ENCODE measurements at places on chromosomes 4 and X. TPM values are rescaled to one million over a fixed set of nuclear protein-coding genes. Genes with fewer than 3 reads are reported as not detected.

GPC4 gene
- not detected for total RNA-seq

NLGN3 gene
- 1.4 TPM for total RNA-seq

IQCM gene
- total RNA-seq, result not detected

SERTM2 gene
- total RNA-seq, result not detected

PNMA5 gene
- 0.17 TPM for total RNA-seq

CENPVL3 gene
- not detected for total RNA-seq

- no peaks in the 10 kb centered on the region for H3K36me3 ChIP-seq
- no peaks in the 10 kb centered on the region for H3K27me3 ChIP-seq
- H3K27ac ChIP-seq, result no peak overlapping the region
- no peak overlapping the region for H3K4me3 ChIP-seq
- H3K4me1 ChIP-seq, result no peaks in the 10 kb centered on the region
- no peak for DNase-seq
These were observed 34.4 kb upstream of the GYG2 start for GRCh38 chrX:2794336-2794735.

- no peaks in the 10 kb centered on the region for H3K27me3 ChIP-seq
- H3K36me3 ChIP-seq, result no peaks in the 10 kb centered on the region
- no peak overlapping the region for H3K4me3 ChIP-seq
- peaks cover 15% of the 10 kb centered on the region for H3K4me1 ChIP-seq
- peak overlapping the region; percentile 34 for H3K27ac ChIP-seq
These were observed 4.6 kb downstream of the PNMA5 start for GRCh38 chrX:152989292-152989658.

DNA sequence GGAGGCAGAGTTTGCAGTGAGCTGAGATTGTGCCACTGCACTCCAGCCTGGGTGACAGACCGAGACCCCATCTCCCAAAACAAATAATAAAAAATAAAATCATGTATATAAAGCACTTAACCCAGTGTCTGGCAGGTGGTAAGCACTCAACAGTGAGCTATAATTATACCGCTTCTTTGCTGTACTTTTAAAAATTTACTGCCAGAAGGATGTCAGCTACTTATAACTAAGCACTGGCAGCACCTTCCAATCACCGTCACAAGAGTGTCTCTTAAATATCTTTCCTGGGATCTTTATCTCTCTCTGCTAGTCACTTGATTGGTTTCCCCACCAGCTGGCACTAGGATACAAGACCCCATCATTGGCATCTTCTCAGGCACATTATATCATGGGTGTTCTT, 53.9 kb upstream of the DAPP1 start:
- no peaks in the 10 kb centered on the region for H3K27me3 ChIP-seq
- H3K4me1 ChIP-seq, result no peaks in the 10 kb centered on the region
- no peak for DNase-seq
- H3K36me3 ChIP-seq, result no peaks in the 10 kb centered on the region
- H3K27ac ChIP-seq, result no peak overlapping the region
- H3K4me3 ChIP-seq, result no peak overlapping the region

GRCh38 chrX:29724316-29724715, 491.0 kb upstream of the MAGEB2 start:
- DNase-seq, result no peak
- no peaks in the 10 kb centered on the region for H3K36me3 ChIP-seq
- no peak overlapping the region for H3K27ac ChIP-seq
- no peak overlapping the region for H3K4me3 ChIP-seq

DNA sequence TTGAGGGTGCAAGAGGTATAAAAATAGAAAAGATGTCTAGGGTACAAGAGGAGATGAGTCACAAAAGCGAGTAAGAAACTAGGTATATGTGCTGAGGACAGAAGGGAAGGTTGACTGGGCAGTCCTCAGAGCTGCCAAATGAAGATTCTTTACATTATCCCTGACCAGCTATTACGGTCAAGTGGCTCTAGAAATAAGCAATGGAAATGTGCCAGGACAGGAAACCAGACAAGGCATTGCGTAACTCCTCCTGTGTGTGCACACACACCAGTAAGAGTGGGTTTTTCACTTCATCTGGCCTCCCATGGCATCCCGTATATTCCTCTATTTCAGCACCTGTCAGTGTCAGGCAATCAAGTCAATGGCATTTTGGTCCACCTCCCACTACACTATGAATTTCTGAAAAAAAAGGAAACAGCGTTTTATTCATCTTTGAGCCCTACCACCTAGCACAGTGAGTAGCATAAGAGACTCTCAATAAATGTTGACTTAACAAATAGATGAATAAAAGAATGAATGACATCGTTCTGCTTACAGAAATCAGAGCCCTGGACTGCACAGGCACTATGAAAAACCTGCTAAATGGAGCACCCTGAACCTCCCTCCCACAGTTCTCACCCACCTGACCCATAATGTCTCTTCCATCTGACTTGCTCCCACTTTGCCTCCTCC, 62.6 kb upstream of the KLF3 start:
- no peak for DNase-seq
- no peak overlapping the region for H3K27ac ChIP-seq
- H3K27me3 ChIP-seq, result no peaks in the 10 kb centered on the region
- H3K4me1 ChIP-seq, result peaks cover 23% of the 10 kb centered on the region

- H3K36me3 ChIP-seq, result peaks cover 17% of the 10 kb centered on the region
- no peak for DNase-seq
- peaks cover 39% of the 10 kb centered on the region for H3K4me1 ChIP-seq
- H3K27ac ChIP-seq, result no peak overlapping the region
These were observed 345.4 kb upstream of the GATB start for GRCh38 chr4:152106113-152106763.

DNA sequence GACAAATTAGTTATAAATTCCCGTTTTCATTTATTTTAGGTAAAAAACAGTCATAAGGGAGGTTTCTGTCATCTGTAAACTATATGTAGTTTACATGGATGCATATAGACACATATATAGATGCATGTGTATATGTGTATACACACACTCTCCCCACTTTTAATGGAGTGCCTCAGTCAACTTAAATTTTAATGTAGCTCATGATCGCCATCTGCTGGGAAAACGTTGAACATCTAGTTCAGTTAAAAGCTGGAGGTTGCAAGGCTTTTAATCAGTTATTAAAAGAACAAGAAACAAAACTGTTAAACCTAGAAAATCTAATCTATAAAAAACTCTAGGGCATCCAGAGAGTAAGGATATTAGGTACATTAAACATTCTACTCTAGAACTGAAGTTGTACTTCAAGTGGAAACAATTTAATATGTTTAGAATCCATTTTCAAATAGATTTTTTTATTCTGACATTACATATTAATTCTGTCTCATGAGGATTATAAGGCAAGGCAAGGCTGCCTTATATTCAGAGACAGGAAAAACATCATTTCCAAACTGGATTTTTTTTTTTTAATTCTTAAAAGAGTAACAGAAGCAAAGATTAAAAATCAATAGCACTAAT, 122.6 kb downstream of the SHISA3 start:
- H3K27me3 ChIP-seq, result no peaks in the 10 kb centered on the region
- H3K4me3 ChIP-seq, result no peak overlapping the region
- DNase-seq, result no peak
- H3K27ac ChIP-seq, result no peak overlapping the region
- H3K36me3 ChIP-seq, result peaks cover 12% of the 10 kb centered on the region
- H3K4me1 ChIP-seq, result peaks cover 4% of the 10 kb centered on the region

- no peak overlapping the region for H3K27ac ChIP-seq
- no peak for DNase-seq
- H3K36me3 ChIP-seq, result no peaks in the 10 kb centered on the region
- no peaks in the 10 kb centered on the region for H3K27me3 ChIP-seq
These were observed 15.1 kb upstream of the GABRA2 start for GRCh38 chr4:46404981-46405380.

DNA sequence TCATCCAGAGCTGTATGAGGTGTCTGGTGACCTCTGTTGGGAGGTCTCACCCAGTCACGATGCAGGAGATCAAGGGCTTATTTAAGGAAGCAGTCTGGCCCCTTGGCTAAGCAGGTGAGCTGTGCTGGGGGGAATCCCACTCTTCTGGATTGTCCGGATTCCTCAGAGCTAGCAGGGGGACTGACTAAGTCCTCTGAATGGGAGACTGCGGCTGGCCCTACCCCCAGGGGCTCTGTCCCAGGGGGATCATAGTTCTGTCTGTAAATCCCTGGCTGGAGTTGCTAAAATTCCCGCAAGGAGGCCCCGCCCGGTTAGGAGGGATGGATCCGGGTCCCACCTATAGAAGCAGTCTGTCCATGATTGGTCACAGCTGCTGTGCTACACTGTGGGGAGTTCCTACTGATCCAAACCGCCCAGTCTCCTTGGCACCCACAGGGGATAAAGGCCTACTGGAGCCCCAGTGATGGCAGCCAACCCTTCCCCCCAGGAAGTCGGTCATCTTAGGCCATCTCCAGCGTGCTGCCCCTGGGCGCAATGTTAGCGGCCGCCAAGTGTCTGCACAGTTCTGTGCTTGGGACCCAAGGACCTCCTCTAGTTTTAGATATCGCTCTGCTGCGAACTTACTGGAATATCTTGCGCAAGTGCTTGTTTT, 118.2 kb upstream of the KLF8 start:
- no peaks in the 10 kb centered on the region for H3K4me1 ChIP-seq
- no peaks in the 10 kb centered on the region for H3K36me3 ChIP-seq
- no peak for DNase-seq

DNA sequence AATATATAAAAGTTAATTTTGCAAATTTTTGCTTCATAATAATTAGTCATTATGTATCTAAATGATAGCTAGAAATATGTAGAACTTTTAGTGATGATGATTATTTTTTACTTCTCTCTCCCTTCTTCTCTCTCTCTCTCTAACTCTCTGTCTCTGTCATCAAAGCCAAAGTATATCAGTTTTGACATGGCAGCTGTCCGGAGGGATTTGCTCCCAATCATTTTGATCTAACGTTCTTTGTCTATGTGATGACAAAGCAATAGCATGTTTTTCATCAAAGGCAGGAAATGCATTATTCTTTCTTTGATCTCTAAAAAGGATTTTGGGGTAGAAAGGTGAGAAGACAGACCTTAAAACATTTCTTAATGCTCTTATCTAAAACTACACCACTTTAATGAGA, 402.1 kb downstream of the PDGFC start:
- no peak overlapping the region for H3K27ac ChIP-seq
- no peaks in the 10 kb centered on the region for H3K4me1 ChIP-seq
- DNase-seq, result no peak
- no peak overlapping the region for H3K4me3 ChIP-seq
- no peaks in the 10 kb centered on the region for H3K27me3 ChIP-seq
- no peaks in the 10 kb centered on the region for H3K36me3 ChIP-seq

GRCh38 chrX:38879631-38880220, 78.5 kb downstream of the MID1IP1 start:
- H3K27ac ChIP-seq, result peak overlapping the region; percentile 51
- H3K4me3 ChIP-seq, result peak overlapping the region; percentile 44
- no peaks in the 10 kb centered on the region for H3K36me3 ChIP-seq
- H3K4me1 ChIP-seq, result peaks cover 8% of the 10 kb centered on the region

- H3K27ac ChIP-seq, result no peak overlapping the region
- H3K4me1 ChIP-seq, result peaks cover 11% of the 10 kb centered on the region
- H3K36me3 ChIP-seq, result no peaks in the 10 kb centered on the region
- no peak for DNase-seq
- H3K27me3 ChIP-seq, result peaks cover 4% of the 10 kb centered on the region
These were observed 86.3 kb upstream of the BMP2K start for GRCh38 chr4:78689700-78690323.

GRCh38 chr4:137998666-137999429, 243.3 kb downstream of the SLC7A11 start:
- no peak for DNase-seq
- H3K4me3 ChIP-seq, result no peak overlapping the region
- H3K27me3 ChIP-seq, result no peaks in the 10 kb centered on the region
- H3K36me3 ChIP-seq, result no peaks in the 10 kb centered on the region

DNA sequence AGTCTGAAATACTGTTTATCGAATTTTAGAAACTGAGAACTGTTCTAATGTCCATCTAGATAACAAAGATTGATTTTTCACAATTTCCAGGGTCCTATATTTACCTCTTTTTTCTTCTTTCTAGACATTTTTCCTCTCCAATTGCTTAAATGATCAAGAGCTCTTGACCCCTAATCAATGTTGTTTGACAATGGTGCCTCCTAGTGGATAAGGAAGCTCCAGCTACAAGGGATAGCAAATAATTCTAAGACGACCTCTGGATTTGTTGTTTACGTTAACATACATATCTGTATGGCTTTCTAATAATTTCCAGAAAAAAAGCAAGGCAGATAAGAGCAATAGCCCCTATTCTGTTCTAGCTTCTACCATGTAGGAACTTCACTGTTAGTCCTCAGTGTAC, 35.8 kb downstream of the GPR82 start:
- DNase-seq, result no peak
- no peaks in the 10 kb centered on the region for H3K27me3 ChIP-seq
- H3K27ac ChIP-seq, result no peak overlapping the region
- peaks cover 5% of the 10 kb centered on the region for H3K36me3 ChIP-seq
- H3K4me3 ChIP-seq, result no peak overlapping the region
- peaks cover 6% of the 10 kb centered on the region for H3K4me1 ChIP-seq

GRCh38 chr4:73735231-73735630, 5.1 kb upstream of the CXCL8 start:
- H3K27ac ChIP-seq, result no peak overlapping the region
- no peaks in the 10 kb centered on the region for H3K36me3 ChIP-seq
- peaks cover 4% of the 10 kb centered on the region for H3K27me3 ChIP-seq
- H3K4me3 ChIP-seq, result no peak overlapping the region
- no peaks in the 10 kb centered on the region for H3K4me1 ChIP-seq

- no peak overlapping the region for H3K27ac ChIP-seq
- no peak for DNase-seq
- no peak overlapping the region for H3K4me3 ChIP-seq
- peaks cover 6% of the 10 kb centered on the region for H3K27me3 ChIP-seq
- no peaks in the 10 kb centered on the region for H3K4me1 ChIP-seq
These were observed 22.2 kb upstream of the INTS6L start for GRCh38 chrX:135498236-135498635.

- H3K27me3 ChIP-seq, result peaks cover 37% of the 10 kb centered on the region
- peak overlapping the region; percentile 49 for H3K4me3 ChIP-seq
- no peak overlapping the region for H3K27ac ChIP-seq
These were observed 91.5 kb downstream of the GEMIN8 start for GRCh38 chrX:13938051-13938828.

DNA sequence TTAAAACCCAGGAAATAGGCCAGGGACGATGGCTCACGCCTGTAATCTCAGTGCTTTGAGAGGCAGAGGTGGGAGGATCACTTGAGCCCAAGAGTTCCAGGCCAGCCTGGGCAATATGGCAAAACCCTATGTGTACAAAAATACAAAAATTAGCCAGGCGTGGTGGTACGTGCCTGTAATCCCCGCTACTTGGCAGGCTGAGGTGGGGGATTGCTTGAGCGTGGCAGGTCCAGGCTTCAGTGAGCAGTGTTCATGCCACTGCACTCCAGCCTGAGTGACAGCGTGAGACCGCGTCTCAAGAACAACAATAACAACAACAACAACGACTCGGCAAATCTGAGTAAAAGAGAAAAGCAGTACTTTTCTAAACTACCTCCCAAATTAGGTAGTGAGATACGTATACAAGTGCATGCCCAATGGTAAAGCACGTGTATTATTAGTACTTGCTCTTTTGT, 13.0 kb upstream of the NDUFC1 start:
- peaks cover 35% of the 10 kb centered on the region for H3K36me3 ChIP-seq
- H3K27me3 ChIP-seq, result no peaks in the 10 kb centered on the region
- peak overlapping the region; percentile 1 for H3K27ac ChIP-seq
- no peak for DNase-seq
- H3K4me3 ChIP-seq, result no peak overlapping the region

GRCh38 chr4:148881860-148882643, 439.8 kb upstream of the NR3C2 start:
- no peaks in the 10 kb centered on the region for H3K4me1 ChIP-seq
- H3K27me3 ChIP-seq, result peaks cover 2% of the 10 kb centered on the region
- no peaks in the 10 kb centered on the region for H3K36me3 ChIP-seq
- no peak for DNase-seq
- H3K4me3 ChIP-seq, result no peak overlapping the region

Measured in activated naive CD8-positive, alpha-beta T cell treated with anti-CD3 and anti-CD28 coated beads, Interleukin-2, amount 10 ng/mL, durations not matched to agents 7 days and 5 days (primary cell).